CD4-positive, alpha-beta memory T cell (primary cell): ENCODE measurements at places on chromosomes 16 and 17.

DNA sequence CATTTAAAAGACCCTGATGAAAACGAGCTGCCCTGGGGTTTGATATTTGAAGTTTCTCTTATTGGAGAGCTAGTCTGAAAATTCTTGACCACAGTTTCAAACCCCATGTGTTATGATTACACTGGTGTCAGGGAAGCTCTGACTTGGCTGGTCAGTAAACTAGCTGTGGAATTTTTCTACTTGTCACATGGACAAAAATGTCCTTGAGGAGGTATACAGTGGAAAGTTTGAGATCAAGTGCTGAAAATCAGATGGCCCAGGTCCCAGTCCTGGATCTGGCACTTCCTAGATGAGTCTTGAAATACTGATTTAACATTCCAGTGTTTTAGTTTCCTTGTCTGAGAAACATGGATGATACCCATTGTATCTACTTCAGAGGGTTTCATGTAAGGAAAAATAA is 30.7 kb upstream of the SOX9 start:
- DNase-seq, result no peak

DNA sequence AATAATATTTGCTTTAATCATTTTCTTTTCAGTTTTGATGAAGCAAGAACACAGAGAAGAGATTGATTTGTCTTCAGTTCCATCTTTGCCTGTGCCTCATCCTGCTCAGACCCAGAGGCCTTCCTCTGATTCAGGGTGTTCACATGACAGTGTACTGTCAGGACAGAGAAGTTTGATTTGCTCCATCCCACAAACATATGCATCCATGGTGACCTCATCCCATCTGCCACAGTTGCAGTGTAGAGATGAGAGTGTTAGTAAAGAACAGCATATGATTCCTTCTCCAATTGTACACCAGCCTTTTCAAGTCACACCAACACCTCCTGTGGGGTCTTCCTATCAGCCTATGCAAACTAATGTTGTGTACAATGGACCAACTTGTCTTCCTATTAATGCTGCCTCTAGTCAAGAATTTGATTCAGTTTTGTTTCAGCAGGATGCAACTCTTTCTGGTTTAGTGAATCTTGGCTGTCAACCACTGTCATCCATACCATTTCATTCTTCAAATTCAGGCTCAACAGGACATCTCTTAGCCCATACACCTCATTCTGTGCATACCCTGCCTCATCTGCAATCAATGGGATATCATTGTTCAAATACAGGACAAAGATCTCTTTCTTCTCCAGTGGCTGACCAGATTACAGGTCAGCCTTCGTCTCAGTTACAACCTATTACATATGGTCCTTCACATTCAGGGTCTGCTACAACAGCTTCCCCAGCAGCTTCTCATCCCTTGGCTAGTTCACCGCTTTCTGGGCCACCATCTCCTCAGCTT is 45.0 kb downstream of the ESRP2 start:
- no peak for DNase-seq

DNA sequence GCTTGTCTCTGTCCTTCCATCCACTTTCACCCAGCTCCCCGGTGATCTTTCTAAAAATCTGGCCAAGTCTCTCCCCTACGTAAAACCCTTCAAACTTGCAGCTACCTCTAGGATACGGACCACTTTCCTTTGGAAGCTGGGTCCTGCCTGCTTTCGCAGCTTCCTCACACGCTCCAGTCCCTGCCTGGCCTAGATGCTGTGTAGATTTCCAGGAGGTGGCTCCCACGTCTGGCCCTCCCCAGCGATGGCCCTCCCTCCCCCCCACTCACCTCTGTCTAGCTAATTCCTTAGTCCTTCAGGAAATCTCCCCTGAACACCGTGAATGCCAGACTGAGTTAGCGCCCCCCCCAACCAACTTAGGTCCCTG is 579 bp upstream of the LRRC59 start:
- no peak for DNase-seq

- no peak for DNase-seq
Measured at GRCh38 chr16:1099189-1100083, 3.4 kb upstream of the C1QTNF8 start.

GRCh38 chr16:84471966-84472365 is 32.5 kb downstream of the MEAK7 start:
- DNase-seq, result no peak

GRCh38 chr17:16906680-16907079 is 65.2 kb downstream of the TNFRSF13B start:
- no peak for DNase-seq

DNA sequence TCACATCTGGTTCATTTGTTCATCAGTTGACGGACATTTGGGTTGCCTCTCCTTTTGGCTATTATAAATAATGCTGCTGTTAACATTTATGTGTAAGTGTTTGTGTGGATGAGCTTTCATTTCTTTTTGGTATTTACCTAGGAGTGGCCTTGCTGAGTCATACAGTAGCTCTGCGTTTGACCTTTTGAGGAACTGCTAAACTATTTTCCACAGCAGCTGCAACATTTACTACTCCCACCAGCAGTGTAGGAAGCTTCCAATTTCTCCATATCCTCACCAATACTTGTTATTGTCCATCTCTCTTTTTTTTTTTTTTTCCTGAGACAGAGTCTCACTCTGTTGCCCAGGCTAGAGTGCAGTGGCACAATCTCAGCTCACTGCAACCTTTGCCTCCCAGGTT is 20.7 kb upstream of the PLCG2 start:
- DNase-seq, result no peak
